Stimulated activated naive CD8-positive, alpha-beta T cell treated with anti-CD3 and anti-CD28 coated beads, Interleukin-15, amount 100 ng/mL, for 72 hours (primary cell): ENCODE measurements at places on chromosomes 1 and 21.

DNA sequence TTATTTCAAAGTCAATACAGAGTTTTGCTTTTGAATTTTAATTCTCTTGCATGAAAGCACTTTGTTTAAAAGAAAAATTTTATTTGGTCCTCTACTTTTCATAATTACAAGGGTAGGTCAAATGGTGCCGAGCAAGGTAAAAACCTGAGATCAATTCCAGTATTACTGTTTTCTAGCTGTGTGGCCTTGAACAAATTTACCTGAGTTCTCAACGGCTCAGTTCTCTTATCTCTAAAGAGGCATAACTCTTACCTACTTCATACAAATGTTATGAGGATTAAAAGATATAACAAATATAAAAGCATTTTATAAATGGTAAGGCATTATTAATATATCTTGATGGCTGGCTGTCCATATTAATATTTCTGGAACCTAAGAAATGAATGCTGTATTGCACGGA, 42.5 kb downstream of the USP24 start:
- DNase-seq: no peak

DNA sequence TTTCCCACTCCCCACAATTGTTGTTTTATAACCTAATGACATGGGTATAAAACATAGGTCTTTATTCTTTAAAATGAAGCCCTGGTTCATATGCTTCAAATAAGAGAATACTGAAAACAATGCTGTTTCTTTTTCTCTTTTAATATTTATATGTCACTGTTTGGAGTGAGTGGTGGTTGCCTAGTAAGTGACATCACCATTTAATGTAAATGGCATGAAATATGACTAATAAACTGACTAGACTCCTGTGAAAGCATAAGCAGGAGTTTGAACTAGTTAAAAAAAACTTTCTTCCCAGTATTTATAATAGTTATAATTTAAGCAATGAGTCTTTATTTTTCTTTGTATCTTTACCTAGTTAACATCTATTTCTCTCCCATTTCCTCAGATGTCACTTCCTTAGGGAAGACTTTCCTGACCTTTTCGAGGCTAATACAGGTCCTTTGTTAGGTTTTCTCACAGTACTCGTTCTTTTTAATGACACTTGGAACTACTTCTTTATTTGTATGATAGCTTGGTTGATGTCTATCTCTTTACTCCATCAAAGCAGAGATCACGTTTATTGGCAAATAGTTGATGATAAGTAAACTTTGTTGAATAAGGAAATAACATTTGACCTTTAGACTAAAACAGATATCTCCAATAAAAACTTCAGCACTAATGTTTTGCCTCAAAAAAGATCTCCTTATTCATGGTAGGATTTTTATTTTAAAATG, 105.4 kb upstream of the PDC start:
- no peak for DNase-seq

DNA sequence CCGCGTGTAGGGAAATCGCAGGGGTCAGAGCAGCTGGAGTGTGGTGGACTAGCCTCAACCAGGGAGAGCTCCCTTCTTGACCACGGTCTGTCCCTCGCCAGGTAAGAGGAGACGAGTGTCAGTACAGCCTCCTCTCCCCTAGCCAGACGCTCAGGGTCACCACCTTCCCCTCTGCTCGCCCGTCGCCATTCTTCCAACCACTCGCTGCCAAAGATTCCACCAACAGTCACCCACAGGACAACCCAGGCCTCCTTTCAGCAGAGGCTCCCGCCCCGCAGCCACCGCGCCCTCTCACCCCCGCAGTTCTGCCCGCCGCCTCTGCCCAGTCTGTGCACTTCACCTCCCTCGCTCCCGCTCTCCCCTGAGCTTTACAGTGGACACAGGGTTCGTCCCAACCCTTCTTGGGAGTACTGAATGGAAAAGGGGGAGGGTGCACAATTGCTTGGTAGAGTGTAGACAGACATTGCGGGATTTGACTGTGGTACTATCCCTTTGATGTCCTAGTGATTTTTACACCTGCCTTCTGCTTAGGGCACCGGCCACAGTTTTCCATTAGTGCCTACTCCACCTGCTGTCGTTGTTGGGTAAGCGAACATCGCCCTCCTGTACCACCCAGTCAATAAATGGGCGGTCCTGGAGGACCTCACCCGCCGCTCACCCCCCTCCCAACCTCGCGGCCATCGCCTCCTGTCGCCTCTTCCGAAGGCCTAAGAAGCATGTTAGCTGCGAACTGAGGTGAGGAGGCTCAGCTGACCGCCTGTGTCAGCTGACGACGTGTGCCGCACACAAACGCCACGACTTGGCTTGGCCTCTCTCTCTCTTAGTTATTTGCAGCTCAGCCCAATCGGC, 9.2 kb upstream of the NBPF11 start:
- no peak for DNase-seq

DNA sequence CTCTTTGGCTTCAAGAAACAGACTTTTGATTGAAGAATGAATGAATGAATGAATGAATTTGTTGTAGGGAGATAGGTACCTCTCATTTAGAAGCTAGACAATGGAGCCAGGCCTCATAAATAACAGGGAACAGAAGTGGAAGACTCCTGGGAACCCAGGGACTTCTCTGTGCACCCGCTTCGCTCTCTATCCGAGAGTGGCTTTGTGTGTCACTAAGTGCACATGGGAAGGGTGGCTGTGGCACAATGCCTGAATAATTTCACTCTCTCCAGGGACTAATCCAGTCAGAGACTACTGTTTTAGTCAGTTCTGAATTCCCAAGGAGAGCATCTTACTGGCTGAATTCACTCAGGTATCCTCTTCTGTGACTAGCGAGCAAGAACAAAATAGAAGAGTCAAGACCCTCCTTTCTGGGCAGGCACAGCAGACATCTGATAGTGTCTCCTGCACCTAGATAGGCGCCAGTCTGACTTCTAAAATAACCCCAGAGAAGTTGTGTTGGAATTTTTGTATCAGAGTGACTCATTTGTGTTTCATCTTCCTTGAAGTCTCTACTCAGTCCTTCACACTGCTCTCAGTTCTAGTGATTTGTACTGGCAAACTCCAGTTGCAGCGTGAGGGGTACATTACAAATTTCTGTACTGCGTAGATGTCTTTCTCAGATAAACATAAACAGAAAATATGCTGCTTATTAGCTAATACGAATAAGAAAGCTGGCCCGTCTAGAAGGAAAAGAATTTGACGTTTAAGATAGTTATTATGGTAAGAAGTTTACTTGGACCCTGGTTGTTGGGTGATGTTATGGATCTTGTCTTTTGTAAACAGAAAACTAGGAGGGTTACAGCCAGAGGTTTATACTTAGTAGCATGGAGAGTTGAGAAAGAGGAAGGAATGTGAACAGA, 34.0 kb downstream of the BACH1 start:
- DNase-seq: no peak

- DNase-seq: no peak
These were observed 14.9 kb downstream of the LIX1L start for GRCh38 chr1:145942871-145943270.

DNA sequence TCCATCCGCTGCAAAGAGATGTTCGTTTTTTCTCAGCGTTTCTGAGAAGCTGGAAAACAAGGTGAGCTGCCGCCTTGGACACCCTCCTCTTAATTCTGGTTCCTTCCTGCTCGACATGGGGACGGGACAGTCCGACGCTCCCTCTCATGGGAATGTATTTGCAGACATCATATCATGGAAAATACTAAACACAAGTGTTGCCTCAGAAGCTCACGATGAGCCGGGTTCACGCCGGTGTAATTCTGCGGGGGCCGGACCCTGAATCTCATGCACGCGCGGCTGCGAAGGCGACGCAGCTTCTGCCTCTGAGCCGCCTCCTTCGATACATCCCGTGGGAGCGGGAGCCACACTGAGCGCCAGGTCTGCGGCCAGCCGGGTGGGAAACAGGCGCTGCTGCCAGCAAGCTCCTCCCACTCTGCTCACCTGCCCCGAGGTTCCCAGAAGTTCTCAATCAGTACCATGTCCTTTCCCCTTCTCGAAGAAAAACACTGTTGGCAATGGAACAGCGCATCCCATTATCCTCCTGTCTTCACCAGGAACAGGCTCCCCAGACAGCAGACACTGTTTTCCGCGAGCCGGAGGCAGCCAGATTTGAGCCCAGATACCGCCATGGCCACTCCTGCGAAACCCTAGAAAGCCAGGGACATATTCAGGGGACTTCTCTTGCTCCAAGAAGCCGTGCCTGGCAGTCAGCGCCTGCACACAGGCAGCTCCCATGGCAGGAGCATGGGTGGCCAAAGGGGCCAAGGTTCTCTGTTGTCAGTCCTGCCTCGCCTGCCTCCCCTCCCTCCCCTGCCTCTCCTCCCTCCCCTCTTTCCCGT, 98.0 kb downstream of the WDR4 start:
- no peak for DNase-seq

GRCh38 chr1:92051948-92052347, 22.2 kb downstream of the EPHX4 start:
- DNase-seq: no peak

- no peak for DNase-seq
These were observed 923.1 kb upstream of the NEGR1 start for GRCh38 chr1:73205294-73205973.

GRCh38 chr1:240351690-240352089, 260.0 kb downstream of the FMN2 start:
- no peak for DNase-seq

- no peak for DNase-seq
These were observed 116.0 kb upstream of the CD34 start for GRCh38 chr1:208026880-208027438.

DNA sequence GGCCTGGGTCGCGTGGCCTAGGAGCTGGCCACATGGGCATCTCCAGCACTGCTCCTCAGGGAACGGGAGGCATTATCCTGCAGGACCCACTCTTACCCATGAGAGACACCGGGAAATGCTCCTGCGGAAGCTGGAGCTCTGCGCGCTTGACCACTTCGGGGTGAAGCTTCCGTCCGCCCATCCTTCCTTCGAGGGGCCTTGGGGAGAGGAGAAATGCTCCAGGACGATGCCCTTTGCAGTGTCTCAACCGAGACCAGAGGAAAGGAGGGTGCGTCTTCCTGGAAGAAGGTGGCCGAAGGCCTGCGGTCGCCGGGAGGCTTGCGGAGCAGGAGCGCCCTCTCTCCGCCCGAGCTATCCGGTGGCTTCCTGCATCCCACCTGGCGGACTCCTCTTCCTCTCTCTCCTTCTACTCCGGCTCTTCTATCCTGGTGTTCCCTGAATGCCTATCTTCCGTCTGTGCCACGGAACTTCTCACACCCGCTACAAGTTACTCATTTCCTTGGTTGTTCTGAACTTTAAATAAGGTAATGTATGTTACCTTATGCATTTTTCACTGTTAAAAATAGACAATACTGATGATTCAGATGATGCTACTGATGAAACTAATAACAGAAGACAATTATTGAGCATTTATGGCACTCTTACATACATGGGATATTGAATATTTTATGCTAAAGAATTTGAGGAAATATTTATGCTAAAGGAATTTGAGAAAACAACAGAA, 91.4 kb downstream of the PRKAB2 start:
- no peak for DNase-seq

DNA sequence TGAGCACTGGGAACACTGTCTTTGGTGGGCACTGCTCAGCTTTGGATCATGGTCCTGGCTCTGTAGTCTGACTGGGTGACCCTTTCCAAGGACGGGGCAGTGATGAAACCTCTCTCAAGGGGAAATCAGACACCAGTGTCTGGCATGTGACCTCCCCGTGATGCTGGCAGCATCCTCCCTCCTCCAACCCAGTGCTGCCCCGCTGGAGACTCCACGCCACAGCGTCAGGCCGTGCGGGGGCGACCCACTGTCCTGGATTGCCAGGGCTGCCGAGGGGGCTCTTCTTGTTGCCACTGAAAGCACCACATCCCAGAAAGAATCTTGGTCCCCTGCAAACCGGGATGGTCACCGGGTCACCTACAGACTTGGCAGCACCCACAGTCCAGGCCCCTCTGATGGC, 146.4 kb upstream of the ARHGEF16 start:
- no peak for DNase-seq

DNA sequence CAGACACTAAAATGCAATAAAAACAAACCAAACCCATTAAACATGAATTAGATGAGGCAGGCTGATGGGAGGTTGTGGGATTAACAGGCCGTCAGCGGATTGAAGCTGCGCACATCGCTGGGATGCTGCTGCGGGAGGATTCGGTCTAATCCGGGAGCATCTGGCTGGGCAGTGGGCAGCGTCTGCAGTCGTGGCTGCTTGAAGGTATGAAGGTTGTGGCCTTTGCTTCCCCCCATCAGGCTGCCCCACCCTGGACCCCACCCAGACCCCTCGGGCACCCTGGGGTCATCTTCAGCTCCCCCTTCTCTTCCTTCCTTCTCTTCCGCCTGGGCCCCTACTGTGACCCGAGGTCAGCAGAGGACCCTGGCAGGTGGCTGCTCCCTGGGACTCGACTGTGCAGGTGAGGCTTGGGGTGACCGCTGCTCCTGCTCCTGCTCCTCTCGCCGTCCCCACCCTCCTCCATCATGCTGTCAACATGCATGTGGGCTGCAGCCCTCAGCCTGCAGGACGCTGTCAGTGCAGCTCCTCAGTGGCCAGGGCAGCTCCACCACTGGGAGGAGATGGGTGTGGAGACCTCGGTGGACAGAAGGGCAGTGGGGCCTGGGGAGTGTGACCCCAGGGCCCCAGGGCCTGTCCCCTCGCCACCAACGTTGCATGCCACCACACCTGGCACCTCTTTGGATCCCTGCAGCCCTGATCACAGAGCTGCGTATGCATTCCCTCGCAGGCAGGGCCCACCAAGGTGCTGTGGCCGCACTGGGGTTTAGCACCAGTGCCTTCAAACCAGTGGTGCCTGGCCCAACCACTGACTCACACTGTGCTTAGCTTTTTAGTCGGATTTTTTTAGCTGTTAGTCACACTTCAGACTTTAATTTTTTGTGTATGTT, 112.2 kb upstream of the COL6A1 start:
- DNase-seq: no peak

GRCh38 chr1:25051504-25051903, 121.4 kb upstream of the RUNX3 start:
- DNase-seq: no peak

DNA sequence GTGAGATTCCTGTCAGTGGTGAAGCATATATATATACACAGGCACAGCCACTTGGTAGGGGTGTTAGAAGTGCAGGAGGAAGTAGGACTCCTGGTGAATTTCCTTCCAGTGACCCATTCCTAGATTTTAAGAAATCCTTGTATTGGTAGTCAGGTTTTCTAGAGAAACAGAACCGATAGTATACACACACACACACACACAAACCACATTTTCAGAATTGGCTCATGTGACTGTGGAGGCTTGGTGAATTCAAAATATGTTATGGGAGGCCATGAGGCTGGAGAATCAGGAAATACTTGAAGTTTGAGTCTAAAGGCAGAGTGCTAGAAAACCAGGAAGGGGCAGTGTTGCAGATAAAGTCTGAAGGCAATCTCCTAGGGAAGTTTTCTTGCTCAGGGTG, 114.2 kb downstream of the FCRL5 start:
- DNase-seq: no peak

DNA sequence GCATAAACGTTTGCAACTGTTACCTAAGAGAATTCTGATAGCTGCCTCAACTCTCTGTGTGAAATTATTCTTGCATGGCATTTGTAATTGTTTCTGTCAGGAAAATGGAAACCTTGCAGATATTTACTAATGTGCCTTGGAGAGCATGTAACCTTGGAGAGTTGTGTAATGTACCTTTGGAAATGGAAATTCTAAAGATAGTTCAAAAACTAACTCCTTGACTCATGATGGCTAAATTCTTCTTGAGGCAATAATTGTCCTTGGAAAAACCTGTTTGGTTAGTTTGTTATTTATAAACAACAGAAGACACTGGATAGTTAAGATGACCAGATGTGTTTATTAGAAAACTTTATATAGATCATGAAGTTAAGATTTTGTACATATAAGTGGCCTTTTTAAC, 1033.8 kb downstream of the PLA2G4A start:
- no peak for DNase-seq
